ENCODE measurements at places on chromosomes 12 and 14.

DNA sequence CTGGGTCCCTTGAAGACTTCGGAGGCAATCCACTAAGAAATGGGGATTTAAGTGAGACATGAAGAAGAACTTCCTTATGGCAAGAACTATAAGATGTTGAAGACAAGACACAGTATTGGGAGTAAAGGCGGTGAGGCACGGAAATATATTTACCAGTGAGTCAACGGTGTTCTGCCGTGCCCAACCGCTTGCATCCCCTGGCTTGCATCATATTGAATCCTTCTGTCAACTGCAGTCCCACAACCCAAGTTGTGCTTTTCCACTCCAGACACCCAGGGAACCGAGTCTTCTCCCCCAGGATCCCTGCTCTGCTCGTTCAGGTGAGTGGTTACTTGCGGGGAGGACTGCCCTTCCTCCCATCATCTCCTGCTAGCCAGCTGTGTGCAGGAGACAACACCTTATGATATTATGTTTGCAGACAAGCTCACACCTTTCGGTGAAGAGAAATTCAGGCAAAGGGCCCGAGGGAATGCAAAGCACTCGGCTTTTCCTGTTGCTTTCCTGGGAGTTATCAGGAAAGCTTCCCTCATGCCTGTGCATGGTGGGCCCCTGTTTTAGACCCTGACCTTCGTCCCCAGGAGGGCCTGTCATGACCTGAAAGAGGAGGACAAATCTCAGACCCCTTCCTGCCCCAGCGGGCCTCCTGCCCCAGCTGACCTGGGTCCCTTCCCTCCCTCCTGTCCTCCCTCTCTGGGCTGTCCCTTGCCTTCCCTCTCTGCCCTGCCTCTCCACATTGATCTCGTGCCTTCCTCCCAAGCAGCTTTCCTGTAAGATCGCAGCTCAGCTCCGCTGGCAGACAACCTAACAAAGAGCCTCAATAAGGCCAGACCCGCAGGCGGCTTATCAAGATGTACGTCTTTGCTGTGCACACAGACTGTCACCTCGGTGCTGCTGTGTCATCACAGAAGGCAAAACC lies 4.3 kb upstream of the LRTM2 start:
- no peak for DNase-seq

- DNase-seq, result no peak
These were observed 150.3 kb downstream of the DAD1 start for GRCh38 chr14:22438742-22439141.

DNA sequence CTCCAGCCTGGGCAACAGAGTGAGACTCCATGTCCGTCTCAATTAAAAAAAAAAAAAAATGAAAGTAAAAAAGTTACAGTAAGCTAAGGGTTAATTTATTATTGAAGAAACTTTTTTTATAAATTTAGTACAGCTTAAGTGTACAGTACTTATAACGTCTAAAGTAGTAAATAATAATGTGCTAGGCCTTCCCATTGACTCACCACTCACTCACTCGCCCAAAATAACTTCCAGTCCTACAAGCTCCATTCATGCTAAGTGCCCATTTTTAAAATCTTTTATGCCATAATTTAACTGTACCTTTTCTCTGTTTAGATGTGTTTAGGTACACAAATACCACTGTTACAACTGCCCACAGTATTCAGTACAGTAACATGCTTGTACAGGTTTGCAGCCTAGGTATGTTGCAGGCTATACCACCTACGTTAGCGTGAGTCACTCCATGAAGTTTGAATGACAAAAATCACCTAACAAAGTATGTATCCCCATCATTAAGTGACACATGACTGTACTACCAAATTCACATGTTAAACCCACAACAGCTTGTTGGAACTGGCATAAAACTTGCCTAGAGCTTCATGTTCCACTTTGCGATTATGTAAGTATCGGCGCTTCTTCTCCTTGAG lies 10.7 kb downstream of the KANSL2 start:
- no peak for DNase-seq

DNA sequence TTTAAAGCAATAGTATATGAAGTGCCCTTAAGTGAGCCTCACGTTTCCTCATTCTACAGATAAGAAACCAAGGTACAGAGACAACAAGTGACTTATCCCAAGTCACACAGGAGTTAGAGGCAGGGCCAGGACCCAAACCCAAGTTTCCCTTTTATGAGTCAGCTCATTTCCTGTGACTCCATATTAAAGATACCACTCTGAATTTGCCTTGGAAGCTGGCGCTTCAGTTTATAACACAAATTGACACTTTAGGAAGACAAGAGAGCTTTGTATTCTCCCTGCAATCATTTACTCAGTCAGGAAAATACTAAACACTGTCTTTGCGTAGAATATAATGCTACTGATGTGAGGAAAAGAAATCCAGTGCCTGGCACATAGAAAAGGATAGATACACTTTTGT lies 43.2 kb downstream of the MYBPC1 start:
- no peak for DNase-seq

- DNase-seq, result no peak
These were observed 180.1 kb downstream of the DUSP6 start for GRCh38 chr12:89172224-89172623.

GRCh38 chr12:77153706-77154105 lies 88.3 kb upstream of the E2F7 start:
- no peak for DNase-seq

DNA sequence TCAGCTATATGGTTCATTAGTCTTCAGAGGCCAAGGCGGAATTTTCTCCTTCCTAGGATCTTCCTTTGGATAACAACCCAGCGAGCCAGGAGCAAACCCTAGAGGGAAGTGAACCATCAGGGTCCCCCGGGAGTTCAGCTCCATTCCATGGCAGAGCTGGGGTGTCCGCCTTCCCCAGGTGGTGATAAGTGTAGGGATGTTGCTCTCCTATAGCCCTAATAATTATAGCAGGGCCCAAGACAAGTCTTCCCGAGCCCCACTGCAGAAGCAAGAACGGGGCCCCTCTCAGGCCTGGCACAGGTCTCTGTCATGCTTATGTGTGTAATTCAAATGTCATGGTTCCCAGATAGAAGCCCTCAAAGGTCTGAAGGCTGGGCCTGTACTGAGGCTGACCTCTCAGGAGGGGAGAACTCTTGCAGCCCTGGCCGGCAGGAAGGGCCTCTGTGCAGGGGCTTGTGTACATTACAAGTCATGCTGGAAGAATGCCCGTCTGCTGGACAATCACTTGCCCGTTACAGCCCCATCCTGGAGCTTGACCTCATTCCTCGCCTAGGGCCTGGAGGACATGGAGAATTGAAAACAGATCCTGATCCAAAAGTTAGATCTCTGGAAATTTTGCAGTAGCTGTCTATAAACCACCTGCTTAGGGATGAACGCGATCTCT lies 17.3 kb downstream of the LRTM2 start:
- DNase-seq, result no peak

GRCh38 chr14:84064316-84065125 lies 1465.4 kb upstream of the FLRT2 start:
- DNase-seq, result no peak

GRCh38 chr12:52613384-52614030 lies 4.9 kb downstream of the KRT73 start:
- peak; percentile 31 for DNase-seq

DNA sequence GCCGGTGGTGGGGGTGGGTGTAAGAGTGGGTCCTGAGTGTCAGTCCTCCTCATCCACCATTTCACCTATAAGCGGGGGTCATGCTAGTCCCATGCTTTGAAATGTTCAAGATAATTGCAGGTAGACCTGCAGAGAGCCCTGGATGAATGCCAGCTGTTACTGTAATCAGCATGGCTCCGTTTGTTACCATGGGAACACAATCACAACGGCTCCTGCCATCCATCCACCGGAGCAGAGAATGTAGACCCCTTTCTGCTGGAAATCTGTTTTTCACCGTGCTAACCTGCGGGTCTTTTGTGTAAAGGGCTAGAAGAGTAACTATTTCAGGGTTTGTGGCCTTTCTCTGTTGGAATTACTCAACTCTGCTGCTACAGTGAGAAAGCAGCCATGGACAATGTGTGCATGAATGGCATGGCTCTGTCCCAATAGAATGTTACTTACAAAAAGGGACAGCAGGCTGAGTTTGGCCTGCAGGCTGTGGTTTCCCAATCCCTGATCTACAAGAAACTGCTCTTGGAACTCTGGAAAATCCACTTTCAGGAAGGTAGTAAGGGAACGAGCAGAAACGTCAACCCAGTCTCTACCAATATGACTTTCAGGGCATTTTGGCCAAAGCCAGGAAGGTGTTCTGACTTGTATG lies 36.1 kb downstream of the KCTD10 start:
- DNase-seq, result no peak

- DNase-seq, result no peak
These were observed 886.2 kb downstream of the TRHDE start for GRCh38 chr12:73158341-73158740.

DNA sequence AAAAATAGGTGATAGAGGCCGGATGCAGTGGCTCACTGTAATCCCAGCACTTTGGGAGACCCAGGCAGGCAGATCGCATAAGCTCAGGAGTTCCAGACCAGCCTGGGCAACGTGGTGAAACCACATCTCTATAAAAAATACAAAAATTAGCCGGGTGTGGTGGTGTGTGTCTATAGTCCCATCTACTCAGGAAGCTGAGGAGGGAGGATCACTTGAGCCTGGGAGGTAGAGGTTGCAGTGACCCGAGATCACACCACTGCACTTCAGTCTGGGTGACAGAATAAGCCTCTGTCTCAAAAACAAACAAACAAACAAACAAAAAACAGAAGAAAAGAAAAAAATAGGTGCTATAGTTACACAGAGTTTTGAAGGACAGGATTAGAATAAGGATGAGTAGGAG lies 142.1 kb downstream of the SAMD4A start:
- no peak for DNase-seq

GRCh38 chr12:51076236-51076930 lies 7.0 kb downstream of the CSRNP2 start:
- no peak for DNase-seq

- no peak for DNase-seq
These were observed 1.4 kb downstream of the PPM1A start for GRCh38 chr14:60250257-60251035.
